ENCODE measurements at places on chromosomes 1 and 21.

DNA sequence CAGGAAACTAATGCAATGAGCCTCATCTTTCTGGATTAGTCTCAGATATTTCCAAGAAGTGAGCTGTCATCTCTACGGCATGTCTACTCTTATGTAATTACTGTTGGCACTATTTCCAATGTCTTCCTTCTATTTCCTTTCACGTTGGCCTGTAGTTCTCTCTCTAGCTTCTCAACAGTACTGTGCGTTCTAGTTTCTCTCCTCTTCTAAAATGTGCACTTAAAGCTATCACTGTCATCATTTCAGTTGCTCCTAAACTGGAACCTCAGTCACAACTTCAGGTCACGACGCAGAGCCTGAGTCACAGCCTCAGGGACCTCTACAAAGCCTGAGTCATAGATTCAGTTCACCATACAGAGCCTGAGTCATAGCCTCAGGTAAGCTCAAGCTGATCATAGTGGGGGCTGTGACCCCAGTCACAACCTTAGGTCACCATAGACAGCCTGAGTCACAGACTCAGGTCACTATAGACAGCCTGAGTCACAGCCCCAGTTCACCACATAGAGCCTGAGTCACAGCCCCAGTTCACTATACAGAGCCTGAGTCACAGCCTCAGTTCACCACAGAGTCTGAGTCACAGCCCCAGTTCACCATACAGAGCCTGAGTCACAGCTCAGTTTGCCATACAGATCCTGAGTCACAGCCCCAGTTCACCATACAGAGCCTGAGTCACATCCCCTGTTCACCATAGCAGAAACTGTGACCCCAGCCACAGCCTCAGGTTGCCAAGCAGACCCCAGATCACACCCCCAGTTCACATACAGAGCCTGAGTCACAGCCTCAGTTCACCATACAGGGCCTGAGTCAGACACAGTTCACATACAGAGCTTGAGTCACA, 13.0 kb downstream of the WNT9A start:
- no peak for DNase-seq

DNA sequence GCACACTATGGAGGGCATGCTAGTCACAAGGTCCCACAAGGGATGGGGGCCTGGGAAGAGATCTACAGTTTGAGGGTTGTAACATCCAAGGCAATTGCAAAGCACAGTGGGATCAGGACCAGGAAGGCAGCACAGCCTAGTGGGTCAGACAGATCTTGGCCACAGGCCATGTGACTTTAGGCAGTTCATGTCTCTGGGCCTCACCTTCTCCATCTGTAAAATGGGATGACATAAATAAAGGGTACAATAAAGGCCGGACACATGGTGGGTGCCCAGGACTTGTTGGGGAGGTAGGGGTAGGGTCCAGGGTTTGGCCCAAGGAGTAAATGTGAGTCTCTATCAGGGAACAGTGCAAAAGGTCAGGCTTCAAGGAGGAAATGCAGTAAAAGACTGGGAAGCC, 18.1 kb upstream of the IGSF21 start:
- DNase-seq = no peak

- DNase-seq = no peak
Observed at GRCh38 chr1:156947818-156948525, 27.5 kb downstream of the LRRC71 start.

GRCh38 chr1:219010720-219011119, 163.0 kb upstream of the LYPLAL1 start:
- DNase-seq = no peak

DNA sequence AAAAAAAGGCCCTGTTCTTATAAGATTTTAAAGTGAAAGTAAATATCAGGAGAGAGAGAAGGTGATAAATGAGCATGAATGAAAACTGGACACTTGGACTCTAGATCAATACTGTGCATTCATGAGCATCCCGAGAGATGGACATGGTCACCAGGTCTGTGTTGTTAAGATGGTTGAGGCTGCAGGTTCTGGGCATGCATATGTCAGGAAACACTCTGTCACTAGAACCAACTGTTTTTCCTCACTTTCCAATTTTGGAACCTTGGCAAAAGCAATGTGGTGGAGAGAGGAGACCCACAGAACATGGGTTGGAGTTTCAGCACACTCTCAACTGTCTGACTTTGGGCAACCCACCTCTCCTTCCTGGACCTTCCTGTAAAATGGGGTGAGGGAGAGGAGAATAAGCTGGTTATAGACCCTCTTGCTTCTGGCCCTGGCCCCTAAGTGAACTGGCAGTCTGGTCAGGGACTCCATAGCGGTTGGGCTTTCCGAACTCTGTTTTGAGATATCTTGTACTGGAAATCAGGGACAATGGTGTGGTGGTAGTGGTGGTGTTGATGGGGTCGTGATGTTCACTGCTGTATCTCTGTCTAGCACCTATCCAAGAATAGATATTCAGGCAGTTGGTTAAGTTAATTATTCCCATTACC, 4.2 kb downstream of the MAN1C1 start:
- no peak for DNase-seq

DNA sequence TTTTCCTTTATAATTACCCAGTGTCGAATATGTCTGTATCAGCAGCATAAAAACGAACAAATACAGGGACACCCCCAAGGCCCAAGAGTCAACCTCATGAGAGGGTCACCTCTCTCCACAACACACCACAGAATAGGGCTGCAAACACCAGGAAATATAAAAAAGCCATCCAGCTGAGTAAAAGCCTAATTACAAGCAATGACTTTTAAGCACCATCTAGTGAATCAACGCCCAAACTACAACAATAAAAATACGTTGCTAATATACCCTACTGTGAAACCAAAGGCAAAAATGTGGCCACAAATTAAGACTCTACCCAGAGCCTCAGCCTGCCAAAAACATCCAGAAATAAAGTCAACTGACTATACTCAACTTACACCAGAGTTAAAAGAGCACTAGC, 817.9 kb upstream of the NEGR1 start:
- DNase-seq = no peak

- no peak for DNase-seq
Observed at GRCh38 chr1:50942334-50942733, 17.7 kb downstream of the FAF1 start.

GRCh38 chr1:23816906-23817305, 8.3 kb downstream of the HMGCL start:
- no peak for DNase-seq

DNA sequence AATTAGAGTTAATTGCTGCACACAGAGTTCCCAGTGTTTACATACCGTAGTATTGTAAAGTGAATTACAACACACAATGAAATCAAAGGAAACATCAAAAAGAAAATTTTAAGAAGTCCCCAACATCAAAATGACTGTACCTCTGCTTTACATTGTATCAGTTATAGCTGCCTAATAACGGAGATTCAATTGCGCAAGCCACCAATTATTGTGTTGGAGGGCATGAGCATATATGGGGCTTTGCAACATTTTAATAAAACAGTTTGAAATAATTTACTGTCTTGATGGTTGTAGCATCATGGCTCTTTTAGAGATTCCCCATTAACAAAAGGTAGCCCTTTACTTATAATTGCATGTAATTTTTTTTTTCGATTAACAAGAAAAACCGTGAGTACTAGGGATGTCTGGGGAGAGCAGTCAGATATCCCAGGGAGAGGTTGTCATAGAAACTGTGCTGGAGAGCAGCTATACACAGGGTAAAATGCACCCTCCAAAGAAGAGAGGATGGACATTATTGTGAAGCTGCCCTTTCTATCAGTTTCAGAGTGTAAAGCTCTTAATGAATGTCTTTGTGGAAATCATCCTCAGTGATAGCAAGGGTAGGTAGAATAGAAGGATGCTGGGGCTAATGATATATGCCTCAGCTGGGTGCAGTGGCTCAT, 55.9 kb upstream of the BTG3 start:
- no peak for DNase-seq

GRCh38 chr21:26715116-26715515, 130.1 kb downstream of the ADAMTS1 start:
- DNase-seq = no peak

DNA sequence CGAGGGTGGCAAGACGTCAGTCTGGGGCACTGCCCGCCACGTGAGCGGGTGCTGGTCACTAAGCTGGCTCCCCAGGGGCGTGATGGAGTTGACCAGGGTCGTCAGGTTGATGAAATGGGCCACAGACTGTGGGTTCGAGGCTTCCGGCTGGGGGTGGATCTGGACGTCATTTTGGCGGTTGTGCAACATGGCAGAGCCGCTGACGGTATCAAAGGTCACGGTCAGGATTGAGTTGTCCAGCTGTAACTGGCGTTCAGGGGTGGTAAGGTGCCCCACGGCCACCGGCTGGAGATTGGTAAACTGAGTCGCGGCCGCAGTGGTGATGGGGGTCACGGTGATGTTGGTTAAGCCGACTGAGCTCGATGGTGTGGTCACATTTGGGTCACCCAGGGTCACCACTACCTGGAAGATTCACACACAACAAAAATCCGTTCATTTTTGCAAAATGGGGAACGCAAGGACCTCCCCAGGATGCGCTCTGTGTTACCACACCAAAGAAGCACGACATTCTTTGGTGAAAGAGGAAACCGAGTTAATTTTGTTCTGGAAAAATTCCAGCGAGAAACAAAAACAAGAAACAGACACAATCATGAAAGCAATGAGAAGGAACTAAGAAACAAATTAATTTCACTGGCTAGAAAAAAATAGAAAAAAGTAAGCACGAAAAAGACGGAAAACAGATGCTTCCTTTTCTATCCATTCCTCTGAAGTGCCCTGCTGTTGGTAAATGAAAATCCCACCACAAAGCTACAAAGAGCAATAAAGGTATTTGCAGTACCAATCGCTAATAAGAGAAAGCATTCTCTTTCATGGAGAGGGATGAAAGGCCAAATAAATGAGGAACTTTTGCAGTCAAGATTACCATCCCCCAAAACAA, 34.7 kb upstream of the RIPK4 start:
- DNase-seq = no peak

DNA sequence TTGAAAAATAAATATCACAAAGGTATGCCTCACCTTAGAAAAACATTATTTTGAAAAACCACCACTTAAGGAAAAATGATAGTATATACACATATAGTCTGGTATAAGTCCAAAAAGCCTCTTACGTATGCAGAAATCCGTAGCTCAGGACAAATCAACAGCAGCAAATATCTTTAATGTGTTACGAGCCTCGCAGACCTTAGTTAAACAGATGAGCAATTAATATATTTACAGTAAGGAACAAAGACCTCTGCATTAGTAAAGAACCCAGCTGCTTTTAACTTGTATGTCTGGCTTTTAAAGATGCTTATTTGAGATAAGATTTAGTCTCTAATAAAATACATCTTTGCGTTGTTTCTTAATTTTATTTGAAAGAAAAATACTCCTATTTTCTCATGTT, 79.9 kb upstream of the CHRM3 start:
- no peak for DNase-seq

GRCh38 chr1:33782776-33783175, 81.1 kb upstream of the HMGB4 start:
- DNase-seq = no peak

GRCh38 chr1:89291276-89291675, 18.6 kb upstream of the GBP5 start:
- DNase-seq = no peak

- DNase-seq = peak; percentile 17
Observed at GRCh38 chr1:17274186-17275170, 25.6 kb downstream of the PADI3 start.

GRCh38 chr1:109214695-109215623, 1.2 kb downstream of the SARS1 start:
- peak; percentile 39 for DNase-seq

DNA sequence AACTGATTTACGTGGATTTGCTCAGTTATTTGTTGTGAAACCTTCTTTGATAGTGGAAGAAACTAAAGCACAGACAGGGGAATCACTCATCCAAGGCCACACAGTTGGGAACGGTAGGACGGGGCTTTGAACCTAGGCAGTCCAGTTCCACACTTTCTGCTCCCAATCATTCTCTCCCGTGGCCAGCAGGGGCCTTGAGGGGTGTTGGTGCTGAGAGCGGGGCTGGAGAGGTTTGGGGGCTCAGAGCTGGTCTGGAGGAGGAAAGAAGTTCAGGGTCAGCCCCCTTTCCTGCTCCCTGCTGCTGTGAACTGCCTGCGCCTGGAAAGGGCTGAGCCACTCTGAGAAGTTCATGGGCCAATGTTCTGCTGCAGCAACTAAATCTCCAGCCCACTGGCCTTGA, 31.4 kb upstream of the ACTL8 start:
- DNase-seq = no peak

- DNase-seq = peak; percentile 67
Observed at GRCh38 chr1:160085686-160086455, 4.5 kb downstream of the KCNJ9 start.

DNA sequence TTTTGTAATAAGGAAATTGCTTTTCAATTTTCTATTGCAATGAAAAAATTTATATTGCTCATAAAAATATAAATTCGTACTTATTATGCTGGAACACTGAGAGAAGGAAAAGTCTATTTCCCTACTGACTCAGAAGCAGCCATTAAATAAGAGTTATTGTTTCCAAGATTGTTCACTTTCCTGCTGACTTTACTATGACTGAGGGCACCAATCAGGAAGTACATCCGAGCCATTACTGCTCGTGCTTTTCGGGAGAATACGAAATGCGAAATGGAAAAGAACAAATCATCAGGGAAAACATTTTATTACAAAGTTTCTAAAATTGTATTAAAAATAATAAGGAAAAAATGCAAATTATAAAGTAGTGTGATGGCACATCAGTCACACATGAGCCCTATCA, 204.8 kb downstream of the AKT3 start:
- DNase-seq = no peak

GRCh38 chr1:3733094-3733882, 19.0 kb upstream of the CCDC27 start:
- no peak for DNase-seq

- no peak for DNase-seq
Observed at GRCh38 chr1:93349231-93350135, 3.8 kb downstream of the DR1 start.

- DNase-seq = no peak
Observed at GRCh38 chr1:5296095-5296494, 641.7 kb downstream of the AJAP1 start.

- no peak for DNase-seq
Observed at GRCh38 chr1:200775850-200776249, 37.2 kb downstream of the CAMSAP2 start.

- no peak for DNase-seq
Observed at GRCh38 chr1:178684542-178685000, 40.5 kb upstream of the RALGPS2 start.
